ENCODE measurements at places on chromosomes 11 and 22. TPM values are rescaled to one million over a fixed set of nuclear protein-coding genes. Genes with fewer than 3 reads are reported as not detected.

- no peak for DNase-seq
Measured at GRCh38 chr11:87007963-87008362, 29.8 kb upstream of the TMEM135 start.

MYO7A gene
- total RNA-seq, result 0.24 TPM

GRCh38 chr22:48921411-48921903 is 906.2 kb downstream of the BRD1 start:
- no peak for DNase-seq

GRCh38 chr11:45660729-45661438 is 4.5 kb downstream of the CHST1 start:
- no peak for DNase-seq

DNA sequence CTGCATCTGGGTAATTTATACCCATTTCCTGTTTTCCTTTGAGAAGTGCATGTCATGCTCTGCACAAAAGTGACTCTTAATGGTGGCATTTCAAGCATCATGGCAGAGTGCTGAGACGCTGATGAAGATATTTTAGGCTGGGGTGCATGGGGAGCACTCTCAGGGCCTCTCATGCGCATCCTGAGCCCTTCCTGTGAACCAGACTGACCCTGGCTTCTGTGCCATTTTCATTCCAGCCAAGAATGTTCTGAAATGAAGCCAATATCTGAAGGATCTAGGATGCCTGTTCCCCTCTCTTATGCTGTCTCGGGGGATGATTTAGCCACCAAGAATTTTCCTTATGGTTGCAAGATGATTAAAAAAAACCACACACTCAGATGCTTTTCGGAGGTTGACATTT is 61.5 kb downstream of the MIAT start:
- DNase-seq, result no peak

- no peak for DNase-seq
Measured at GRCh38 chr11:65468874-65469333, 29.9 kb upstream of the MALAT1 start.

- DNase-seq, result no peak
Measured at GRCh38 chr11:32751381-32751780, 43.1 kb downstream of the CCDC73 start.

GRCh38 chr11:67271541-67272284 is 5.4 kb downstream of the GRK2 start:
- peak; percentile 39 for DNase-seq

- no peak for DNase-seq
Measured at GRCh38 chr11:72950685-72951084, 136.5 kb downstream of the ATG16L2 start.

DNA sequence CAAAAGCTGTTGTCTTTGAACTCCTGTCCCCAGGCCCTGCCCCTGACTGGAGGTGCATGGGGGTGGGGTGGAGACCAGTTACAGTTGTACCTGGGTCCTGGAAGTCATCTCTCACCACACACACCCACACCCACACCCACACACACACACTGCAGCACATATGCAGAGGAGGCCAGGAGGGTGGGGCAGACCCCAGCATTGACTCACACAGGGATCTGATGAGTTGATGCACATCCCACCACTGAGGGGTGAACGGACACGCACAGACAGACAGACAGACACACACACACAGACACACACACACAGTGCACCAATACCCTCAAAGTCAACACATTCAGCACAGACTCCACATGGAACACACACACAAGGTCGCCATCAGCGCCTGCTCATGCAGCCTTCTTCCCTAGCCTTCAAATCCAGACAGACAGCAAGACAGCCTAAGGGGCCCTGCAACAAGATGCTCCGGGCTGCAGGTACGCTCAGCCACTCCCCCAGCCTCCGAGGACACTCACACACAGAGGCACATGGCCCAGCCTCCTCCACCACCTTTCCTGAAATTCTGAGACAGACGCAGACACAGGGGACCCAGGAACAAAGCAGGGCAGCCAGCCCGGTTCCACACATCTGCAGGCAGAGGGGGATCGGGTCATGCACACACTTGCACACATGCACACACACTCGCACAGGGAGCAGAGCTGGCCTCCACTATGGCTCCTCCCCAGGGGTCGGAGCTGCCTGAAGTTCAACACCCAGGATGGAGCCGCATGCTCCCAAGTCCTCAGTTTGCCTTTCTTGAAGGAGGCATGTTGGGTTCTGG is 26.5 kb downstream of the SYT7 start:
- DNase-seq, result no peak

All from GM12878 (cell line).